Suppressor macrophage treated with lipopolysaccharide for 1 hour (primary cell): ENCODE measurements at places on chromosomes 7 and 10.

- DNase-seq, result no peak
Measured at GRCh38 chr10:118664321-118664720, 68.9 kb upstream of the PRLHR start.

DNA sequence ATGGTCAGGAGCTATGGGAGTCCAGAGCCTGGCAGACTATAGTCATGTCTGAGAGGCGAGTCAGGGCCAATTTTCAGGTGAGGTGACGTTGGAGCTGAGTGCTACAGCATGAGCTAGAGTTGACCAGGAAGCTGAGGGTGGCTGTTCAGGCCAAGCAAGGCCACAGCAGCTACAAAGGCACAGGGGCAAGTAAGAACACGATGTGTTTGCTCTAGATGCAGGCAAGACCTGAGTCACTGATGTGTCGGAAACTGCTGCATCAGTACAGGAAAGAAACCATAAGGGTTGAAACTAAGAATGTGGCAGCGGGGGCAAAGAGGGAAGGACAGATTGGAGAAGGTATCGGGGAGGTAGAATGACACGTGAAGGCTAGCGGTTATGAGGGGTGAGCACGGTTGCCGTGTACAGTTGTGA lies 11.8 kb upstream of the RRP12 start:
- DNase-seq, result no peak

- no peak for DNase-seq
Measured at GRCh38 chr7:155132431-155132830, 62.3 kb downstream of the HTR5A start.

DNA sequence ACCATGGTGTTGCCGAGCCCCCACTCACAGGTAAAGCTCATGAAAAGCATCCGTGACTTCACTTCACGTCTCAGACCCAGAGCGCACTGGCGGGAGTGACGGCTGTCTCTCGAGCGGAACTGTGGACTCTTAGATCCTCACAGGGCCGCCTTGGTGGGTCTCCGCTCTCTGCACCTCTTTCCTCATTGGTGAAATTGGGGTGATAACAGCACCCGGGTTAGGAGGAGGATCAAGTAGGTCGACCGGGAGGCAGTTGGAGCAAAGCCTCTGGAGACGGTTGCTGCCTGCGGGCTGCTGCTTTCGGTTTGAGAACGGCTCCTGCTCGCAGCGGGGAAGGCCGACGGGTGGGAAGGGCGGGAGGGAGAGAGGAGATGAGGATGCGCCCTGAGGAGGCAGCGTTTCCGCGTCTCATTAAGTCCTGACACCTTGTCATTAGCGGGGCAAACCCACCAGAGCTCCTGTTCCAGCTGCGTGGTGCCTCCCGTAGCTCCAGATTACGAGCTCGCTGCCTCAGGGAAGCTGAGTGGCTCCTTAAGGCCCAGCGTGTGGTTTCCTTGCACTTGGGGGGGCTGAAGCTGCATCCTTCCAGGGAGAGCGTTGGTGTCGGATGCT lies 51.9 kb upstream of the CFAP46 start:
- DNase-seq, result no peak

DNA sequence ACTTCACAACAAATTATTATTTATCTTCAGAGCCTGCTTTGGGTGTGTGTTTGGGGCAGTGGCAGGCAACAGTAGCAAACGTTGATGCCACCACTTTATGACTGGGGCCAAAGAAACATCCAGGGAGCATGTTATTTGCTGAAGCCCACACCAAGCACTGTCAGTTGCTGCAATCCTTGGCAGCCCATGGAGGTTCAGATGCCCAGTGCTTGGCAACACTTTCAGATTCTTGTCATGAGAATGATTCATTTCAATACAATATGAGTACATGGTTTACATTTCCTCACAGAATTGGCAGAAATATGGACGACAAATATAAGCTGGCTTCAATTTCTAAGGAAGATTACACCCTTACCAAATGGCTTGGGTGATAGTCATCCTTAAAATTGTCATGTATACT lies 46.5 kb upstream of the GLI3 start:
- DNase-seq, result no peak

- no peak for DNase-seq
Measured at GRCh38 chr7:25066253-25066652, 58.8 kb downstream of the CYCS start.

- peak; percentile 81 for DNase-seq
Measured at GRCh38 chr7:129163875-129164544, 19.5 kb downstream of the TSPAN33 start.

DNA sequence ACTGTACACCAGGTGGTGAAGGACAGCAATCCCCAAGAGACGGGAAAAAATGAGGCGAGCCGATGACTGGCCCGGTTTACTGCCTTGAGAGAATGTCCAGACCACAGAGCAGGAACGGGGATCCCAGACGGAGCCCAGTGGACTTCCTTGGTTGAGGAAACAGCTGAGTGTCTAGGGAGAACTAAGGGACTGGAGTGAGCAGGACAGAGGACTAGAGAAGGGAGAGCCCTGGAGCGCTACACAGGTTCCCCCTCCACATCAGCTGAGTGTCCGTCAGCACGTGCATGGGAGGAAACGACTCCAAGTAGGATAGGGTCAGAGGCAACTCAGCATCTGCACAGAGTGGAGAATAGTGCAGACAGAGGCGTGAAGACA lies 7.1 kb upstream of the WDR86 start:
- peak; percentile 43 for DNase-seq

DNA sequence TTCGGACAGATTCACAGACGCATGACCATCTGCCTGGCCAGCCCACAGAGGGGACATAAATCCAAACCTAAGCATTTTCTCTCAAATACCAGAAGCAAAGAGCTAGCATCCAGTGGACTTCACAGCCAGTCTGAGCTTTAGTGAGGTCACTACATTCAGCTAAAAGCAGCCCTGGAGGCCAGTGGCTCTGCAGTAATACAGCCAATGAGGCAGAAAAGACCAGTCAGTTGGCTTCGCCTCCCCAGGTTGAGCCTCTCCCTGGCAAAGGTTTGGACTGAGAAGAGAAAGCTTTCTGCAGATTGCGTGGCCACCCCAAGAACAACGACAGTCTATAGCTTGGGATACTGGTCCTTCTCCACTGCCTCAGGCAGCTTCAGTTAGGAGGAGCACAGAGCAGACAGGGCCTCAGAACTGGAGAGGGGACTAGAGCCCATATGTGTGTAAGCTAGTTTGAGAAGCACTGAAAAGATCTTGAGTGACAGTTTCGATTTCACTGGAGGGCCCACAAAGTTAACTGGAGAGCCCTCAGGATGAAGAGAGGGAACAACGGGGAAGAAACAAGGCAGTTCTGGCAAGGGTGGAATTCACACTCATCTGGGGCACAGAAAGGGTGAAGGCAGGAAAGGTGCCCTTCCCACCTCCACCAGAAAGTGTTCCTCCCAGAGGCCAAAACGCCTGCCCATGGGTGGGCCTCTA lies 3.8 kb downstream of the WDR91 start:
- no peak for DNase-seq

DNA sequence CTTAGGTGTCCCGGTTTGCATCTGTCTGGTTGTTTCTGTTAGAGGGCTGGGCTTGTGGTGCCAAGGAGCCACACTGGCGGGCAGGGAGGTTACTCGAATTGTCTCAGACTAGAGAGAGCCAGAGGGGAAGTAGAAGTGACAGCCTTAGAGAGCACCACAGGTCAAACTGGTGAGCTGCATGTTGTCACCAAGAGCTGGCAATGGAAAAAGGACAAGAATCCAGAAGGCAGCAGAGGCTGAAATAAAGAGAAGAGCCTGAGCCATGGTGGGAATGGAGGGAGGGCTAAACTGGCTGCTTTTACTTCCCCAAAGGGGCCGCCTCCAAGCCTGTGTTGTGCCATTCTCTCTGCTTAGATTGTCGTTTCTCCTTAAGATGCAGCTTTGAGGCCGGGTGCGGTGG lies 31.1 kb upstream of the RHBDD2 start:
- DNase-seq, result peak; percentile 65

DNA sequence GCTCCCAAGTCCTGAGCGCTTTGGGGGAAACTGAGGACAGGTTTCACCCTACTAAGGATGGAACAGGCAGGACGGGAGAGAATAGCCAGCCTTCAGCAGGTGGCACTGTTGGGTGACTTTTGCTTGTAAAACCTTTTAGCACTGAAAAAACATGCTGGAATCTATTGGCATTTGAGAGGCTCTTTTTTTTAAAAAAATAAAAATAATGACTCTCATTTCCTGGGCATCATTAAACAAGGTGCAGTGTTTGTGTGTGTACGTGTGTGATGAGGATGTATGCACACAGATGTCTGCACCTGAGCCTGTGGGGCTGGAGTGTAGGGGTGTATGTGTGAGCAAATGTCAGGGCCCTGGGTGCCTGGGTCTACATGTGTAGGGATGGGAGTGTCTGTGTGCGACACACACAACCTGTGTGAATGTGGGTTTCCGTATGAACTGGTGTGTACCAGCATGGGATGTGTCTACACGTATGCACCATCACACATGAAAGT lies 177.9 kb downstream of the RPS24 start:
- peak; percentile 63 for DNase-seq

- DNase-seq, result no peak
Measured at GRCh38 chr7:85508642-85509410, 322.0 kb upstream of the SEMA3D start.

DNA sequence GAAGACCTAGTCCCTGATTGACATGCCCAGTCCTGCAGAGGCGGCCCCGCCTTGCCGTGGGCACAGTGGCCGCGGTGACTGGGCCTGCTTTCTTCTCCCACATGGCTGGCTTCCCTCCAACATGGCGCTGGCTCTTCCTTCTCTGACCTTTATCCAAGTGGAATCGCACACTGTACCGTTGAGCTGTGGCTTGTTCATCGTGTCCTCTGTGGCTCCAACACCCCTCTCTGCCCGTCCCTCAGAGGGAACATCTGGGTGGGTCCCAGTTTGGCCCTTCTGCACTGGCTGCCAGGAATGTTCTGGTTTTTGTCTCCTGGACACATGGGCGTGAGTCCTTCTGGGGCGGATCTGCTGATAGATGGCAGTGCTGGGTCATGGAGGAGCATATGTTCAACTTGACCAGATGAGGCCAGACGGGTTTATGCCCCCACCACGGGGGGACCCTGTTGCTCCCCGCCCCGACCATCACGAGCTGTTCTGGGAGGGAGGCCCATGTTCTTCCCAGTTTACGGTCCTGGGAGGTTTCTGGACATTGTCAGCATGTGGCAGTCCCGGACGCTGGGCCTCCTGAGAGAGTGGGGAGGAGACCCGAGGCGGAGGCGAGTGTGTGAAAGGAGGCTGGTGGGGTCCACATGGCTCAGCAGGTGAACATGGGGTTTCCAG lies 63.5 kb downstream of the LHPP start:
- DNase-seq, result peak; percentile 54

- DNase-seq, result no peak
Measured at GRCh38 chr7:9091282-9091681, 657.9 kb downstream of the NXPH1 start.

- peak; percentile 58 for DNase-seq
Measured at GRCh38 chr10:5094265-5095205, at the start of gene AKR1C3. AKR1C3 (plus strand) TSS chr10:5094414; CDS start chr10:5094445, 31 bp downstream.

DNA sequence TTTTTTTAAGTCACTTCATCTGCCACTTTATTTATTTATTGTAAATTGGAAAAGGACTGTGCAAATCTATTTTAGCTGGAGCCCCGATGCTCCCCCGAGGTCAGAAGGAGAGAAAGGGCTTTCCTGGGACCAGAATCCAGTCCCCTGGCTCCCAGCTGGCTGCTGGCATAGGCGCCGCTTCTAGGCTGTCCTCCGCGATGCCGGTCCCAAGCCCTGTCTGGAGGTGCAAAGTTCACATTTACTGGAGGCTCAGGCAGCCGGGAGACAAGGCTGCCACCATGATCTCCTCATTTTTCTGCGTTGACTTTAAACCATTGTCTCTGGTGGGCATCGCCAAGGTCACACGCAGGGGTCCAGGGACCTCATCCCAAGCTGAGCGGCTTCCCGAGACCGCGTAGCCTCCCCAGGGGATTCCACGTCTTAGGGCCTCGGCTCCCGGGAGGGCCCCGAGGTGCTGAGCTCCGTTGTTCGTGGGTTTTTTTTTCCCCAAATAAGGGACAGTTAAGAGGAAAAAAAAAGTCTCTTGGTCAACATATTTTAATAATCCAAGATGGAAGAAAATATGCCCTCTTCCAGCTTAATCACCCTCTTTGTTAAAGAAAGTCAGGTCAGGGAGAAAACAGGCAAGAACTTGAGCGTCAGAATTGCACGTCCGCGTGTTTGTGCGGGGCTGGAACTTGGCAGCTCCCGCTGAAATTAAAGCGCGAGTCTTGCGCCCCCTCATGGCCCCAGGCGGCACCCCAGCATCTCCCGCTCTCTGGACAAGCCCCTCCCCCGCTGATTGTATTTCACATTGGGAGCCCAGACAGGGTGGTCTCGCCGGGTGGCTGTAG lies 11.9 kb downstream of the RGR start:
- DNase-seq, result peak; percentile 37

DNA sequence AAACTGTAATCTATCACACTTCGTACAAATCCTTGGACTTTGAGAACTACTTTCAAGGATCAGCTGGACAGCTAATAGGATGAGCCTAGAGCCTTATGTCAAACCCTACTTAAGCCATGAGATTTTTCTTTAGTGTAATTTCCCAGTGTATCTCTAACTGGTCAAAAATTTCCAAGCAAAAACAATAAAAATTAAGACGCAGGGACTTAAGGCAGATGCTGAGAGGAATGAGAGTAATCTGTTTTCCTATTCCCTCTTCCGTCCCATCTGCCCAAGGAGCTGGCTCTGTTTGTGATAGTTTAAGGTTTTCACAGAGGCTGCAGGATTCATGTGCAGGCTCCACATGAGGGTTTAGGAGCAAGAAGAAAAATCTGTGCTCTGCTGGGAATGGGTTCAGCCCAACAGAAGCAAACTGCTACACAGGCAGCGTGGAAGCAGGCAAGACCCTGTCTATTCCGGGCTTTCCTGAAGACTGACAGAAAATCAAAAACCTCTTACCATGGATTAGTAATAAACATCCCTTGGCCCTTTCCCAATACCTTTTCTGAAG lies 62.2 kb downstream of the ARMH3 start:
- DNase-seq, result no peak

GRCh38 chr7:5203183-5203537 lies 13.1 kb downstream of the WIPI2 start:
- no peak for DNase-seq

GRCh38 chr10:87656431-87657072 lies 3.1 kb upstream of the PAPSS2 start:
- peak; percentile 60 for DNase-seq

DNA sequence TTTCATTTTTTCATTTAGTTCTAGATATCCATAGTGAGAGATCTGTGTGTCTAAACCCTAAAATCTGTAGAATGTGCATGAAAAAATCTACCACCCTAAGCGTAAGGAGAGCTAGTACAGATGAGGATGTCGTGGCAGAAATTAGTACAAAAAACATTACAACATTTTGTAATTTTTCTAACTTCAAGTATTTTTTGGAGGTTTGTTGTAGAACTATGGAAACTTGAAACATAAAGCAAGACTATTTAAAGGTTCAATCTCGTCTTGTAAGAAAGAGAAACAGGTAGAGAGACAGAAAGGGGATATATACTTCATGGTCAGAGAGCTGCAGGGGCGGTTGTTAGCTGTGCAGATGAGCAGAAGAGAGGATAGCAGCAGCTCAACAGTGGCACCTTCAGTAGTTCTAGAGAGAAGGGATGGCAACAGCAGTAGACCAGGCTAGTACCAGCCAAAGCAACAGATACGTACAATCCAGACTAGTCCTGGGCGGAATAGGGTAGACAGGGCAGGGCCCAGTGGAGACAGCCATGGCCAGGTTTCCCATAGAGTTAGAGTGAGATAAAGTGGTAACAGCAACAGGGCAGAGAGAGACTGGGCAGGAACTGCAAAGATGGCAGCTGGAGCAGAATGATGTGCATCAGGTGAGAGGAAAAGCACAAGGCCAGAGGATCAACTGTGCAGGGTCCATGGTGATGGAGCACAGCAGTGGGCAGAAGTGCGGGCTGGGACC lies 145.2 kb downstream of the FRMD4A start:
- peak; percentile 55 for DNase-seq

- DNase-seq, result no peak
Measured at GRCh38 chr7:128946936-128947830, 9.5 kb downstream of the IRF5 start.

- no peak for DNase-seq
Measured at GRCh38 chr7:76048668-76048988, 722 bp downstream of the MDH2 start.
